HEK293T (cell line): ENCODE measurements at places on chromosomes 7 and 10.

- DNase-seq = no peak
Measured at GRCh38 chr7:571718-572415, 52.2 kb upstream of the PDGFA start.

DNA sequence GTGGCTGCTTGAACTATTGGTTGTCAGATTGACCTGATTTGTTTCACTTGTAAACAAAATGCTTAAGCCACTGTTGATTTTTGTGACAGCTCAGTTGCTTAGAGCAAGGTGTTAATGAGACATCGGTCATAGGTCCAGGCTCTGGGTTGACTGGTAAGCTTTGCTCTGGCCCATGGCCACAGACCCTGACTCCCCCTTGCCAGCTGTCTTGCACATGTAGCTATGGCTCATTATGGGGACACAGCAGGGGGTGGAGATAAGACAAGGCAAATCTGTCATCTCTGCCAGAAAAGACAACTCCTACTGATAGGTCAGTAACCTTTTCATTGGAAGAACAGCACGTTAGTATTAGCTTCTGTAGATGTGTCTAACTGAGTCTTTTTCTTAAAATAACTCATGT is 95.3 kb downstream of the KAT6B start:
- DNase-seq = peak; percentile 38

GRCh38 chr7:157377436-157378124 is 40.8 kb downstream of the DNAJB6 start:
- DNase-seq = no peak

DNA sequence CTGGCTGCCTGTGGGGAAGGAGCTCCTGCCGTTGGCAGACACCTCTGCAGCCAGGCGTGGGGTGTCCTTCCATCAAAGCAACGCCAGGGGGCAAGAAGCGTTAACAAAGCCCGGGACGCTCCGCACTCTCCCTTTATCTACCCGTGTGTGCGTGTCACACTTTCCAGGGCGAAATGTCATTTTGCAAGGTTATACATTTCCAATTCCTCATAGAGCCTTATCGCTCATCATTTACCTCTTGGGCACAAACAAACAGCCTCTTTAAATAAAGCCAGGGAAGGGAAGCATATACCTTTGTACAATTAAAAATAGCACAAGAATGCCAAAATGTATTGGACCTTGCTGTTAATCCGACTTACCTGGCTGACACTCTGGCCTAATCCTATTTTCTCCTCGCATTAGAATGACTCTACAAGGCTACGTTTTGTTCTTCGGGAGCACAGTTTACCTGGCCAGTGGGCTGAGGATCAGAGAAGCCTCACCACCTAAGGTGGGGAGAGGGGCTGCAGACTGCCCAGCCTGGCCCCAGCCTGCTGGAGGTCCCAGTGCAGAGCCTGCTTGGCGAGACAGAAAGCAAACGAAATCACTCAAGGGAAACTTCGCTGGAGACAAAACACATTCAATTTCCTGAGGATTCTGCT is 77.6 kb upstream of the EN2 start:
- peak; percentile 95 for DNase-seq

GRCh38 chr7:140898786-140899536 is 25.8 kb downstream of the BRAF start:
- DNase-seq = no peak

- no peak for DNase-seq
Measured at GRCh38 chr10:18582803-18583202, 68.6 kb downstream of the NSUN6 start.

DNA sequence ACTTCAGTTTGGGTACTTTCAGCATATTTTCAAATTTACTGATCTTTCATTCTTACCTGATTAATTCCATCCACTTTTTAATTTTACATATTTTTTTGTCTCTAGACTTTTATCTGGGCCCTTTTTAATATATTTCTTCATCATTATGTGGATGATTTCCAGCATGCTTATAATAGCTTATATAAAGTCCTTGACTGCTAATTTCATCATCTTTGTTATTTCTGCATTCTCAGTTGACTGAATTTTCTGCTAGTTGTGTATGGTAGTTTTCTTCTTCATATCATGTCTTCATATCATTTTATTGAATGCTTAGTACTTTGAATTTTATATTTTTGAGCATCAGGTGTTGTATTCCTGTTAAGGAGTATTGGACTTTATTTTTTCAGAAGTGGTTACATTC is 39.6 kb downstream of the STAM start:
- DNase-seq = no peak
